Non-pigmented ciliary epithelial cell (primary cell): ENCODE measurements at places on chromosomes 3 and 15.

GRCh38 chr3:181844211-181844610 lies 132.5 kb downstream of the SOX2 start:
- DNase-seq: no peak

GRCh38 chr3:122691195-122691594 lies 10.6 kb downstream of the PARP14 start:
- peak; percentile 61 for DNase-seq

DNA sequence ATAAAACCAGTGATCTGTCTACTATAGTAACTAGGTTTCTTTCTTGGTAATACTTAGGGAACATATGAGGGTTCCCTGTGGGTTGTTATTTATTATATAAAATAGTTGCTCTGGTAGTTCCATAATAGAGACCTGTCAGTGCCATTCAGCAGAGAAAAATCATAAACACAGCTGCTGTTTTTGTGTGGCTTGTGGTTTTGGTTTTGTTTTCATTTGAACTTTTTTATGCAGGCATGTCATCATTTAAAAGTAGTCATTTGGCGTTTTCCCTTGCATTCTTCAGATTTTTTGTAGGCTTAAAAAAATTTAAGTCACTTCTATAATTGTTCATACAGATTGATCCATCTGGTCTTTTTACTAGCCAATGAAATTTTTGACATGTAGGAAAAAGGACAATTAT lies 47.9 kb downstream of the PIK3CA start:
- DNase-seq: peak; percentile 67

- DNase-seq: no peak
These were observed 8.1 kb downstream of the PXYLP1 start for GRCh38 chr3:141239511-141240281.

GRCh38 chr15:88897456-88898194 lies 2.3 kb upstream of the HAPLN3 start:
- DNase-seq: no peak

GRCh38 chr3:40843851-40844548 lies 319.2 kb downstream of the ZNF621 start:
- no peak for DNase-seq

DNA sequence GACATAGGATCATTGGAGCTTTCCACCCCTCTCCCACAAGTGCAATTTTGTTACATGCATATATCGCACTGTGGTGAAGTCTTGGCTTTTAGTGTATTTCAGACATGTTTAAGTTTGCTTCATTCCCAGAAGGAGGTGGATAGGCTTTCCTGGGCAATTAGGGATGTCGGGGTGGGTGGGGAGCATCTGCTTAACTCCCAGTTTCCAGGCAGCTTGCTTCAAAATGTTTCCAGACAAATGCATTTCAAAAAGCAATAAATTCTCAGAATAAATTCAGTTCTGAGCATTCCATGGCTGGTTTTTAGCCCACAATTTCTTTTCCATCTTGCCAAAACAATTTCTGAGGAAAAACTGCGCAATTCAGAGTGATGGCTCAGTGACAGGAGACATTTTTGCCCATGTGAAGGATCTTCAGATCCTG lies 227.7 kb upstream of the ZPLD1 start:
- DNase-seq: no peak

GRCh38 chr3:66639809-66640356 lies 139.1 kb upstream of the LRIG1 start:
- DNase-seq: no peak

GRCh38 chr3:106842151-106842550 lies 535.1 kb upstream of the CCDC54 start:
- DNase-seq: no peak

DNA sequence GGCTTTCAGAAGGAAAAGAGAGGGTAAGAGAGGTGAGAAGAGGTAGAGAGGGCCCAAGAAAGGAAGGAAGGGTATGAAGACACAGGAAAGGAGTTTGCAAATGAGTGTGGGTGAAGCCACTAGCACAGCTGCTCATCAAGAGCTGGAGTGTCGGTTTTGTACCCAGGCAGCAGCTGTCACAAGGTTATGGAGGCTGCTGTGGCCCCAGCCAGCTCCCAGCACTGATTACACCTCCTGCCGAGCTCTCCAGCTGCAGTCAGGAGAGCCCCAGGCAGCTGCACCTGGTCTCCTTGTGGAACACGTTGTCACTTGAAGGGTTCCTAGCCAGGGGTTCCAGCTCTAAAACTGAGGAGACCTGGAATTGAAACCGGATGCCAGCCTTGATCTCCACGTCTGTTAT lies 60.4 kb upstream of the CHD2 start:
- DNase-seq: no peak

DNA sequence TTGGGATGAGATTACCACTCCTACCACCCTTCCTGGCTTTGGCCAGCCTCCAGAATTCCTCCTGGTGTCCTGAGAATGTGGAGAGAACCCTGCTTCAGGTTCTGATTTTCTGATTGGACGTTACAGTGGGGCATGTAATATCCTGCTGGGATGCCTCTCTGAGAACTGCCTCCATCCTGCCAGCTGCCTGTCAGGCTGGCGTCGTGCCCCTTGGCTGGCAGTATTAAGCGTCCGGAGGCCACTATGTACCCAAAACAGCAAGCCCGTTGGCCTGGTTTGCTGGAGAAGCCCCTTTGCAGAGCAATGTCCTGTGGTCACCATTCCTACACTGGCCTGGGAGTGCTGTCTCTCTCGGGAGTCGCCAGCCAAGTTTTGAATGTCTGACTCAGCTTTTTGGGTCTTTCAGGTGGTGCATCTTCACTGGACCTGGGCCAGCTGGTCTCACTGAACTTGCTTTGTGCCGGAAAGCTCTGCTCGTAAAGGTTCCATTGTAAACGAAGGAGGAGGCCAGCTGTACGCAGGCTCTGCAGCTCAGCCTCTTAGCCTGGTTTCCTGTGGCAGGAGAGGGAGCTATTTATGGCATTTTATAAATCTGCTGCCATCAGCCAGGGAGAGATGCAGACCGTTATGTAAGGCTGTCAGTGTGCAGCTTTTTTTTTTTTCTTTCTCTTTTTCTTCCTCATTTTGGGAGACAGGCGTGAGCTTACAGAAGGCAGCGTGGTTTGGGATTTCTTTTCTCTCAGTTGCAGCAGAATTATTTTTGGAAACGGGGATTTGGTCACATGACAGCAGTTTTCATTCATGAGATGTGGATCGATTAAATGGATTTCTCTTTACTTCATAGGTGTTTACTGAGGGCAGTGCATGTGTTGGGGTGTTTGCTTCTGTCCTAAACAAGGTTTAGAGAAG lies 19.0 kb upstream of the TRAK1 start:
- no peak for DNase-seq

GRCh38 chr3:113105966-113106660 lies 105.2 kb upstream of the BOC start:
- no peak for DNase-seq

DNA sequence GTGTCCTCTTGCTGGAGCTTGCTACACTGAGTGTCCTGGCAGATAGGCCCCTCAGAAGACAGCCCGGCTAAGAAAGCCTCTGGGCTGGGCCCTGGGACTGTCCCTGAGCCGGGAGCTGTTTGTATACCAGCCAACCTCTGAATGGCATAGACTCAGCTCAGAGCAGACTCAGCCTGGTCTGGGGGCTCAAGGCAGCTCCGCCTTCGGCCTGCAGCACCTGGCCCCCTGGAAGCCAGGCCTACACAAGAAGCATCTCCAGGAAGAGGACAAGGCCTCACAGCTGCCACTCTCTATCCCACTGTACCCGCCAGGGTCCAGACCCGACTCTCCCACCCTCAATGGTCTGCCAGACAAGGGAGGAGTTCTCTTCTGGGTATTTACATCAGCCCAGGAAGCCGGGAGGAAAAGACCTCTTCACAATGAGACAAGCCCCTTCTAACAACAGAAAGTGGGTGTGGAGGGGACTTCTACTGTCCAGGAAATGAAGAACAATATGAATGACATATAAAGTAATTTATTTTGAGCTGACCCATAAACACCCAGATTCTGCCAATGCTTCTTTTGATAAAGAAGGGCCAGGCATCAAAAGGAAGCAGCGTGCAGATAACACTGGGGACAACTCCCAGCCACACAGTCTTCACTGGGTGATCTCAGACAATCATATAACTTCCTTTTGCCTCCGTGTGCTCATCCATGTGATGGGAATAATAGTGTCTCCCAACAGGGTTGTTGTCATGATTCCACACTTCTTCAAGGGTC lies 110.2 kb downstream of the TPRA1 start:
- DNase-seq: no peak

DNA sequence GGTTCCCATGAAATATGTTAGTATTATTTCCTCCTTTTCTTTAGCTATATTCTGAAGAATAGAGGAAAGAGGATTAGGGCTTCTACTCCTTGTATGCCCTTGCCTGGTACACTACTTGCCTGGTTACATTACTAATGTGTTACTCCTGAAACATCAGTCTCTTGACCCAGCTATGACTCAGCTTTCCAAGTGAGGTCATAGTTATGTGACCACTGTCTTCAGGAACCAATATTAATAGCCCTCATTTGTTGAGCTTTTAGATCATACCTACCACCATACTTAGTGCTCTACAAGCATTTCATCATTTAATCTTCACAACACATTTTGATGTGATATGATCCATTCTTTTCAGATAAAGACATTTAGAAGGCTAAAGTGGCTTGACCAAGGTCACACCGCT lies 60.3 kb downstream of the CMSS1 start:
- DNase-seq: no peak

DNA sequence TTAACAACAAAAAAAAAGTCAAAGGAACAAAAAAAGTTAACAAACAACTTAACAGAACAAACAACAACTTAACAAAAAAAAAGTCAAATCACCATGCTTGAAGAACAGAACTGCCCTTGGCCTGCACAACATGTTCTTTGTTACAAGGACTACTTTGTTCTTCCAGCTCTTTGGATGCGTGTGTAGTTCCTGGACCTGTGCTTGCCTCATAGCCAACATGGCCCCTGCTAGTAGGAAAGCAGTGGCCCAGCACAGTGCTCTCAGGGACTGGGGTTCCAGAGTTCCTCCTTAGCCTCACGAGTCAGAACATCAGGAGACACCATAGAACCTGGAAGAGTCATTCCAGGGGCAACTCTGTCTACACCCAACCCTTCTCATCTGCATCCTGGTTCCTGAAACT lies 10.9 kb upstream of the STRIT1 start:
- no peak for DNase-seq

- DNase-seq: no peak
These were observed 189.9 kb downstream of the TCF12 start for GRCh38 chr15:57108296-57108695.

DNA sequence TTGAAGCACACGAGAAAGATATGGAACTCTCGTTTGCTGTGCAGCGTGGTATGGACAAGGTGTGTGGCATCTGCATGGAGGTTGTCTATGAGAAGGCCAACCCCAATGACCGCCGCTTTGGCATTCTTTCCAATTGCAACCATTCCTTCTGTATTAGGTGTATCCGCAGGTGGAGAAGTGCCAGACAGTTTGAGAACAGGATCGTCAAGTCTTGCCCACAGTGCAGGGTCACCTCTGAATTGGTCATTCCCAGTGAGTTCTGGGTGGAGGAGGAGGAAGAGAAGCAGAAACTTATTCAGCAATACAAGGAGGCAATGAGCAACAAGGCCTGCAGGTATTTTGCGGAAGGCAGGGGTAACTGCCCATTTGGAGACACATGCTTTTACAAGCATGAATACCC lies 1.2 kb downstream of the MKRN3 start:
- DNase-seq: no peak

DNA sequence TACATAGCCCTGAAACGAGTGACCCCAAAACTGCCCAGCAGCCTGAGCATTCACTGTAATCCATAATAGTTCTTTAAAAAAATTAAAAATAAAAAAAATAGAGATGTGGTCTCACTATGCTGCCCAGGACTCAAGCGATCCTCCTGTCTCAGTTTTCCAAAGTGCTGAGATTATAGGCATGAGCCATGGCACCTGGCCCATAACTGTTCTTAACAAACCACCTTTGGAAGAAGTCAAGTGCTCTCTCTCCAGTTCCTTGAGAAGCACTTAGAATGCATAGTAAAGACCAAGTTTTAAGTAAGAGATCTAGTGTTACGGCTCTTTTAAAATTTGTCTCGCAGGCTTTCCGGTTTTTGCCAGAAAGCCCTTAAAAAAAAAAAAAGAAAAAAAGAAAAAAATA lies 8.2 kb downstream of the CDC25A start:
- DNase-seq: no peak

GRCh38 chr3:184259396-184259877 lies 1.9 kb downstream of the CAMK2N2 start:
- DNase-seq: no peak

DNA sequence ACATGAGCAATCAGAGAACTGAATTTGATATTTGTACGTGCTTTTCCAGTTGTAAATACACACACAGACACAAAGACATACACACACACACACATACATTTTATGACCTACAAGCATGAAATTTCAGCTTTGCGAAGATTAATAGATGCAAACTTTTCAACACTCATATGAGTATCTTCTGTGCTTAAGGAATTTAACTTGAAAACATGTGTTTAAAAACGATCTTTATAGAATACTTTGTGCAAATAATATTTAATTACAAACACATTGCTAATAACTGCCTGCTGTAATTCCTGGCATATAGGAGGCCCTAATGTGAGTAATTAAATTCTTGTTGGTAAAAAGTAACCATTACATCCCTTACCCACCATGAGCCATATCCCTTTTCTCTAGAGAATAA lies 107.7 kb upstream of the PLSCR5 start:
- no peak for DNase-seq

- no peak for DNase-seq
These were observed 31.4 kb downstream of the FLNB start for GRCh38 chr3:58039601-58040000.

- peak; percentile 96 for DNase-seq
These were observed 84.8 kb downstream of the SMAD3 start for GRCh38 chr15:67150023-67150860.

DNA sequence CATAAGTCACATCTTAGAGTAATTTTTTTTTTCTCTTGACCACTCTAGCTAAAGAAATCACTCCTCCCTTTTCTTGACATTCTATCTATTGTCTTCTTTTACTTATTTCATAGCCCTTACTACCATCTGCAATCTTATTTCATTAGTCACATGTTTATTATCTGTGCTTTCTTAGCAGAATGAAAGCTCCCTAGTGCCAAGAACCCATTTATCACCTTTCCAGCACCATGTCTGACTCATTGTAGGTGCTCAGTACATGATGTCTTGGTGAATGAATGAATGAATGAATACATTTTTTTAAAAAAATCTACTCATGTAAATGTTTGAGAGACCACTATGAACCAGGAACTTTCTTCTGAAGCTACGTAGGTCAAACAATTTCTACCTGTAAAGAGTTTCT lies 157.2 kb downstream of the CADPS start:
- no peak for DNase-seq

GRCh38 chr15:90638963-90639362 lies 78.2 kb upstream of the BLM start:
- no peak for DNase-seq

- no peak for DNase-seq
These were observed 317 bp downstream of the ROBO2 start for GRCh38 chr3:77040216-77040615.

DNA sequence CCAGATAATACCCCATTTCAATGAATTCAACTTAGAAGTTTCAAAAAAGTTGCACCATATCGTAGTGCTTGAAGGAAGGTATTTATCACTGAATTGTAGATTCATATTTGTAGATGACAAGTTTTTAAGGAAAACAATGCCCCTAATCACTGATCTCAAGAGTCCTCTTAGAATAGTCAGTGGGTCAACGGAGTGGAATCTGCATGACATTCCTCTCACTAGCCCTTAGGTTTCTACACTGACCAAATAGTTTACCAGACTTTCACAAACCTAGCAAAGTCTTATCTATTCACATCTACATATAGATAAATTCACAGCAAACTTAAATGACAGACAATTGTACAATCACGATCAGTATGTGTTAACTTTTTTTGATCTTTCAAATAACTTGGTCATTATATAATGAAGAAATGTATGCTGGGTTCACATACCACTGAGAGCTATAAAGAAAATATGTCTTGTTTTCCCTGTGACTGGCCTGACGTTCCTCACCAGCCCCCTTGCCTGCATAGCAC lies 35.7 kb upstream of the PHLDB2 start:
- no peak for DNase-seq
